Urinary bladder (tissue), 4 donors: ENCODE measurements at places on chromosomes 5 and 9. TPM values are rescaled to one million over a fixed set of nuclear protein-coding genes. Genes with fewer than 3 reads are reported as not detected.

DNA sequence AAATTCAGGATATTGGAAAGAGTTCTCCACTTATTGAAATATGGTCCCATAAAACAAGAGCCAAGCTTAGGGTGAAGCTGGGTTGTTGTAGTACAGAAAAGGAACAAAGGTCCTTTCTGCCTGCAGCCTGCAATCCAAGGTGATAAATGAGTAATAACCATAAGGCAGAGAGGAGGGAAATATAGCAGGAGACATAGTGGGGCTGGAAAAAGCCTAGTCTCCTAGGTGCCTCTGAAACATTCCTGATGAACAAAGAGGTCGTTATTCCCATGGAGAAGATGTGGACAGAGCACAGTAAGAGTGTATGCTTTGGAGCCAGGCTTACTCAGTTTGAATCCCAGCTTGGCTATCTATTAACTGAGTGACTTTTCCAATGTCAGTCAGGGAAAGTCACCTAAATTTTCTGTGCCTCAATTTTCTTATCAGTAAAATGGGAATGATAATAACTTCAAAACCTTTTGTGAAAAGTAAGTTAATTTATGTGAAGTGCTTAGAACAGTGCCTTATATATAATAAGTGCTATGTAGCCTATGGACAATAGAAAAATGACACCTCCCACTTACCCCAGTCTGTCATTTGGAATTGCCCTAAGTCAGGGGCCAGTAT is 110.8 kb upstream of the GRIN3A start:
- DNase-seq: no peak

DNA sequence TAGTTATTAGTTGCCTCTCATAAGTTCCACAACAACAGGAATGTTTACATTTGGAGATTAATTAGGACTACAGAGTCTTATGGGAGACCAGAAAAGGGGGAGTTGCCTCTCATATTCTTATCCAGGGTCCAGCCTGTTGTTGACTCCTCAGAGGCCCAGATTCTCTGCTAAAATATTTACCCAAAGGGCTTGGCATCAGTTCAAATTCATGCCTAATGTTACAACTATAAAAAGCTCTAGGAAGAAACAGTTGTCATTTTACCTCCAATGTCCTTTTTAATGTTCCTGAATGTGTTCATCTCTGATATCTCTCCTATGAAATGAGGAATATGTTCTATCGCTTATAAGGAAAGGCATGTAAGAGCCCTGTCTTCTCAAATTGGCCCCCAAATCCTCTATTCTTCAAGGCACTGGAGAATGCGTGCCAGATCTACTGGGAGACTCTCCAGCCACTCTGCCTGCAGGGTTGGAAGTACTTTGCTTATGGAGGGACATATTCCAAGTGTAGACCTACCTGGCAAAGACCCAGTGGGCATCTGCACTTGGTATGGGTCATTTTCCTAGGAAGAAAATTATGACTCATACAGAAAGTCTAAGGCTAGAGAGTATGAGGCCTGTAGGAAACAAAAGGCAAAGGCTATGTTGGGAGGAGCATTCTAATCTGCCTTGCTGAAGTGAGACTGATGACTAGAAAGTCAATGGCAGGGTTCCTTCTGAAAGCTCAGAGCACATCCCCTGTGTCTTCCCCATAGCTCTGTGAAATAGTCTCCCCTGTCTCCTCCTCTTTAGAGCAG is 192.6 kb downstream of the ESM1 start:
- no peak for DNase-seq

DNA sequence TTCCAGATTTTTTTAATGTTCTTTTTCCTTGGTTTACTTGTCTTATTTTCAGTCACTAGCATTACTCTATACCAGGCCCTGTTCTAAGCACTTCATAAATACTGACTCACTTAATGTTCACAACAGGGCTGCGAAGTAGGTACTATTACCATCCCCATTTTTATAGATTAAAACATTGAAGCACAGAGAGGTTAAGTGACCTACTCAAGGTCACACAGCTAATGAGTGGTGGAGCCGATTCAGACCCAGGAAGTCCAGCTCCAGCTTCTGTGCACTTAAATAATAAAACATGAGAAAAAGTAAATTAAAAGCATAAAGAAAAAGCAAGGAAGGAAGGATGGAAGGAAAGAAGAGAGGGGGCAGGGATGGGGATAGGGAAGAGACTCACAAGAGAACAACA is 45.3 kb upstream of the DNAH5 start:
- DNase-seq: no peak

DNA sequence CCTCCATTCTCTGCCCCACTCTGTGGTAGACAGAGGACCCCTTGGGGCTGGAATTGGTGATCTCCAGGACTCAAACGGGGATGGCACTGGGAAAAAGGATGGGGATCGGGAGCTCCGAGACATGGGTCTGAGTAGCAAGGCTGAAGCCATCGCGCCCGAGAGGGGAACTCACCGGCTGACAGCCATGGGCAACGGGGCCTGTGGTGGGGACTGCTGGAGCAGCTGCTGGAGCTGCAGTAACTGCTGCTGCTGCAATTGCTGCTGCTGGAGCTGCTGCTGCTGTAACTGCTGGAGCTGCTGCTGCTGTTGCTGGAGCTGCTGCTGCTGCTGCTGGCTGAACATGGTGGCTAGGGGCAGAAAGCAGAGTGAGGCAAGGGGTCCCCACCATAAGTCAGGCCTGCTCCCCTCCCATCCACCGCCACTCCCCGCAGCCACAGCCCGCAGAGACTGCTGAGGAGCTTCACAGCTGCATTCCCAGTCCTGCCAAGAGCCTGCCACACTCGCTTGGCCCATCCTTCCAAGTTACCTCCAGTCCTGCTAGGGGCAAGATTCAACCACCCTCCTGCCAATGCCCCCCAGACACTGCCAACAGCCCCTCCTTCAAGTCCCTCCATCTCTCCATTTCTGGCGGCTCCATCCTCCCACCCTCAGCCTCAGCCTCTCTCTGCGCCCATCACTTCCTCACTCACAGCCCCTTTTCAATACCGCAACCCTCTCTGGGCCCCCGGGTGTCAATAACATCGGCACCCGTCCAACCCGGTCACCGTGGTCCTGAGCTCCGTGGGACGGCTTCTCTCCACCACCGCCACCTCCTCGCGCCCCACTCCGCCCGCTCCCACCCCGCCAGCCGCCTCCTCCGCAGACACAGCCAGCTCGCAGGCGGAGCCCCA is 611 bp downstream of the CIZ1 start:
- no peak for DNase-seq

- DNase-seq: no peak
These were observed 243.0 kb upstream of the ITGA1 start for GRCh38 chr5:52544738-52545137.

DNA sequence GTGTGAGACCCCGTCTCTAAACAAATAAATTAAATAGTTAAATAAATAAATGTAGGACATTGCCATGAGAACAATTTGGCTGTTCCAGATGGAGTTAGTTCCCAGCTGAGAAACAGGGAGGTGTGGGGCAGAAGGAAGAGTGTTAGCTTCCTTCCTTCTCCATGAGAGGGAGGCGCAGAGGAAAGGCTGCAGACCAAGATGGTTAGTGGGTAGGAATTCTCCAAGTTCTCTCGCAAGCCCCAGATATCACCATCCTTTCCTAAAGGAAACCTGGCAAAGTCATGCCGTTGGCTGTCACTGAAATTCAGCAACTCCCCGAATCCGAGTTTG is 33.1 kb upstream of the RAB14 start:
- no peak for DNase-seq

DNA sequence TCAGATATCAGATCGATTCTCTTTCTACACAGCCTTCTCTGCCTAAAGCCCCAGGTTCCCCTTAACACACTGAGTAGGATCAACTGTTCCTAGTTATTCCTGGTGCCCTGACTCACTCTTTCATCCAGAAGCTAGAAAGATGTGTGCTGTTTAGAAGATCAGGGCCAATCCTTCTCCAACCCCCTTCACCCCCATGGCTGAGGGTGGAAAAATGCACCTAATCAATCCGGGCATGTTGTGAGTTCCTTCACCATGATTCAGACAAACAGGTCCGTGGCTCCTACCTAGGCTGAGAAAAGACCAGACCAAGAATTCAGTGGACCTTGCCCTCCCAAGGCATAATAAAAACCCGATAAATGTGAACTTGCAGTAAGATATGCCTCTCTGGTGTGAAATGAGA is 85.4 kb upstream of the EQTN start:
- DNase-seq: no peak

DNA sequence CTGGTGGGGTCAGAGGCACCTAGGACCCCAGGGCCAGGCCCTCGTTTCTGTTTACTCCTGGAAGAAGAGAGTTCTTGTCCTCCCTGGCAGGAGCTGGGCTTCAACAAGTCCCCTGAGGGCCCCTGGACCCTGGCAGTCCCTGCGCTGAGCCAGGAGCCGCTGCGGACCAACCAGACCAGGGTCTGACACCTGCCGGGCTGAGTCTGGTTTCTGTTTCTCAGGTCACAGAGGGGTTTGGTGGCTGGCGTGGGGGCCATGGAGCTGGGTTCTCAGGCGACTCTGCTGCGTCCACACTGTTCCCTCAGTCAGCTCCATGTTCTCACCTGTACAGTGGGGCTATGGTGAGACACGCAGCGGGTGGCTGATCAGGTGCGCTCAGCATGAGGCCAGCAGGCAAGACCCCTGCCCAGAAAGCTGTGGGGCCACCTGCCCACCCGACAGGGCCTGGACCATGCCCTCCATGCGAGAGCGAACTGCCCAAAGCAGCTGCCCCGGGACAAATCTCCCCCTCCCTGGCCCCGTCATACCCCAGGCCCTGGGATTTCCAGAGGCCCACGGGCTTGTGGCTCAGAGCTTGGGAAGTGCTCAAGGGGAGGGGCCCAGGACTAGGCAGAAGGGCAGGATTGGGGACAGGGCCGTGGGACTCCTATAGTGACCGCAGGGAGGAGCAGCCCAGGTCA is 17.9 kb upstream of the NOTCH1 start:
- no peak for DNase-seq

GRCh38 chr9:113756476-113757192 is 119.5 kb upstream of the ZNF618 start:
- no peak for DNase-seq

DNA sequence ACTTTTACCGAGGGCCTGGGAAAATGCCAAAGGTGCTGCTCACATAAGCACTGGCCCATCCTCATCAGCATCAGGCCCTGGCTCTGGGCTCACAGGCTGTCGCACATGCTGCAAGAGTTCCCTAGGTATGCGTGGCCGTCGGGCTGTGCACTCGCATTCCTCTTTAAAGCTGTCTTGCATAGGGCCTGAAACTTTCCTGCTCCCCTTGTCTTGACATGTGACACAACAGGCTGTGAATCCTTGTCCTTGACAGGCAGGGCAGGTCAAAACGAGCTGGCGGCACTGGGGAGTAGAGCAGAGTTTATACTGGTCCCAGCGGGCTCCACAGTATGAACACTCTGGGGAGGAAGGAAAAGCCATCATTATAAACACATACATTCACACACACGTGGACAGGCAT is 30.7 kb downstream of the TSTD2 start:
- no peak for DNase-seq

DNA sequence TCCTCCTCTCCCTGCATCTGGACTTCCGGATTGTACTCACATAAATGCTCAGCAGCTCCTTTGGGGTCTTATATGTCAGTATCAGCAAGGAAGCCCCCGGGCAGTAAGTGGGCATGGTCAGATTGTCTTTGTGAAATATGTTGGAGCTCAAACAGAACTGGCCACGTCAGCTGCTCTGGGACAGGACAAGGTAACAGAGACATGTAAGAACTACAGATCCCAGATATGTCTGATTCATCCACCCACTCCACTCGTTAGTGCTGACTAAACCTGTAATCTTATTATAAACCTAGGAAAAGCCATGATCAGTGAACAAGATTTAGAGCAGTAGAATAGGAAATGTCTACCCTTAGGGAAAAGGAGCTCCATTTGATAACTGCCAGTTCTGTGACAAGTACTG is 561.8 kb downstream of the CETN3 start:
- DNase-seq: no peak

- DNase-seq: no peak
These were observed 902 bp downstream of the BDP1 start for GRCh38 chr5:71456362-71456743.

The DRD1 gene
- total RNA-seq: 4.2 TPM

The SLC6A7 gene
- not detected for total RNA-seq

The IFNA14 gene
- total RNA-seq: not detected
